ENCODE measurements at places on chromosomes 16 and 17. TPM values are rescaled to one million over a fixed set of nuclear protein-coding genes. Genes with fewer than 3 reads are reported as not detected.

DNA sequence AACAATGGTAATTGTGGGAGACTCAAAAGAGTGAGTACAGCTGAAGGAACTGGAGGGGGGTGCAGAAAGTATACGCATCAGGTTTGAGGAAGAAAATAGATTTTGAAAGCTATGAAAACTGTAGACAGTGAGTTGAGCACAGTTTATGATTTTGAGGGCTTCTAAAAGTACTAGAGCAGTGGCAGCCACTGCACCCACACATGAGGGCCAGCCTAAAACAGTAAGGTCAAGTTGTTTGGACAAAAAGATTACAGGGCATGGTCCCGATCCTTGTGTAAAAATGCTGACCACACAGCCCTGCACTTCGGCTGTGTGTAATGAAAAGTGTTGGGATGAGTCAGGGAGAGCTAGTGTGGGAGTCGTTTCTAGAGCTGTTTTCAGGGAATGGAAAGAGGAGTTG is 2282.1 kb downstream of the TP53TG3F start:
- no peaks in the 10 kb centered on the region for H3K36me3 ChIP-seq
- no peak for DNase-seq
- H3K27ac ChIP-seq, result no peak overlapping the region
- no peak overlapping the region for H3K4me3 ChIP-seq

DNA sequence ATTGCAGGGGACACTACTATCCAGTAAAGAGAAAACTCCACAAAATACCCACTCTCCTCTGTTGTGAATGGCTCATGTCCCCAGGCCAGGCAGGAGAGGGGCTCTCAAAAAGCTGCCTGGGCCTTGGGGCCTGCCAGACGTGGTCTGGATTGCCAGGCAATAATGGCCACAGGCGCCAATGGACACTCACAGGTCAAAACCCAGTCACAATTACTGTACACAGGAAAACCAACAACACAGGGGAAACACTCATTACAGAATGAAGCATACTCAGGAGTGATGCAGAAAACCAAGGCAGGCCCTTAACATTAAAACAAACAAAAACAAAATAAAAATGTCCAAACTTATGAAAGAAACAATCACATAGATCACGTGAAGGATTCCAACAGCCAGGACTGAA is 35.1 kb upstream of the SREBF1 start:
- DNase-seq, result no peak
- no peaks in the 10 kb centered on the region for H3K27me3 ChIP-seq
- no peak overlapping the region for H3K4me3 ChIP-seq
- peaks cover 8% of the 10 kb centered on the region for H3K4me1 ChIP-seq
- H3K27ac ChIP-seq, result no peak overlapping the region
- H3K36me3 ChIP-seq, result peaks cover 14% of the 10 kb centered on the region

NOS2 gene
- total RNA-seq, result not detected

- DNase-seq, result peak; percentile 85
- H3K36me3 ChIP-seq, result no peaks in the 10 kb centered on the region
- peaks cover 44% of the 10 kb centered on the region for H3K4me1 ChIP-seq
- peak overlapping the region; percentile 95 for H3K27ac ChIP-seq
- H3K4me3 ChIP-seq, result peak overlapping the region; percentile 93
- no peaks in the 10 kb centered on the region for H3K27me3 ChIP-seq
Measured at GRCh38 chr16:58127033-58127556, 2.1 kb downstream of the CFAP20 start.

AGRP gene
- not detected for total RNA-seq

DNA sequence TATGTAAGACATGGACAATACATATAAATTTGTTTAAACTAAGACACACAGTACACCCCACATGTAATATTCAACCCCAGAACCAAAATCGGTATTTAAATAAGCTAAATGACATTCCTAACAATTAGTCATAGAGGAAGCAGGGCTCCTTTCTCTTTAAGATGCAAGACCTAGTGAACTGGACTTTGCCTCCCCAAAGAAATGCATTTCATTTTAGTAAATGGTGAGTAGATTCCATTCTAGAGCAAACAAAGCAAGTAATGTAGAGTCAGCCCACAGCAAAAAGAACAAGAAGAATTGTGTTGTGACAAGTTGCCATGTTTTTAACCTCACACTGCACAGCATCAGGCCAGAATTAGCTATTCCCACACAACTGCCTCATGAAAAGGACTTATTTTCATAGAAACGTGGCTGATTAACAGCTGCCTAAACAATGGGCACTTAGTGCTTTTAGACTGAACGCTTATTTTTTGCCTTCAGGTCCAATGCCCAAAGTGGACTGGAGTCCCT is 14.4 kb downstream of the DNAJC7 start:
- H3K4me1 ChIP-seq, result peaks cover 39% of the 10 kb centered on the region
- peak overlapping the region; percentile 7 for H3K27ac ChIP-seq
- no peaks in the 10 kb centered on the region for H3K27me3 ChIP-seq
- DNase-seq, result peak; percentile 48

GRCh38 chr16:49608098-49608497 is 234.5 kb downstream of the C16orf78 start:
- no peaks in the 10 kb centered on the region for H3K4me1 ChIP-seq
- DNase-seq, result no peak
- no peak overlapping the region for H3K4me3 ChIP-seq
- peaks cover 13% of the 10 kb centered on the region for H3K27me3 ChIP-seq
- H3K36me3 ChIP-seq, result no peaks in the 10 kb centered on the region

DNA sequence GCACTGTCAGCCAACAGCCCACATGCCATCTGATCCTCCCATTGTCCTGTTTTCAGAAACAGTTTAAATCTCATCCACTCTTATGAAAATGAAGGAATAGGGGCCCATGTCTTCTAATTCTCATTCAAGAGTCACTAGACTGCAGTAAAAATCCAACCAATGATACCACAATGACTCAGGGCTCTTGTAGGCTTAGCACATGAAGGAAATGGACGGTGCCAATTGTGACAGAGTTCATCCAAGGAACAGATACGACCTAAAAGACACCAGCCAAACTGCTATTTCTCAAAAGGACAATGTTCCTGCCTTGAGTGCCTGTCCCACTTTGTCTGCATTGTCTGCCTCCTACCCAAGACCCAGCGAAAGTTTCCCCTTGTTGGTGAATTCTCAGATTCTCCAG is 204.8 kb upstream of the COX10 start:
- peaks cover 10% of the 10 kb centered on the region for H3K4me1 ChIP-seq
- no peak overlapping the region for H3K27ac ChIP-seq
- no peaks in the 10 kb centered on the region for H3K36me3 ChIP-seq
- H3K27me3 ChIP-seq, result no peaks in the 10 kb centered on the region
- DNase-seq, result peak; percentile 83
- no peak overlapping the region for H3K4me3 ChIP-seq

DNA sequence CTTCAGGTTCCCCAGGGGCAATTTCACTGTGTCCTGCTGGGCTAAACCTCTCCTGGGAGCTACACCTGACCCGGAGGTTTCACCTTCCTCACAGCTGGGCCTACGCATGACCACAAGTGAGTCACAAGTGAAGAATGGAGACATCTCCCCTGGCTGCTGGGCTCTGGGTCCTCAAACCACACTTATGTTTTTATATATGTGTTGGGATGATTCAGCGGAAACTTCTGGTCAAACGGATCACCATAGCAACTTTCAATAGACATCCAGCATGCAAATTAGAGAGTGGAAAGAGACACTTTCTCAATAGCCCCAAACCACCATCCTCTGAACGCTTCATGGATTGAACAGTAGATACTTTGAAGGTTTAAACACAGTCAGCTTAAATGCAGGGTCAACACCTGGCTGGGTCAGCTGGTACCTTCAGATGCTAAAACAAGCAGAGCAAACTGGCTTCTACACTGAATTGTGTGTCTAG is 28.0 kb upstream of the MAF start:
- no peak for DNase-seq
- H3K4me1 ChIP-seq, result no peaks in the 10 kb centered on the region
- H3K36me3 ChIP-seq, result no peaks in the 10 kb centered on the region
- no peak overlapping the region for H3K27ac ChIP-seq
- no peak overlapping the region for H3K4me3 ChIP-seq
- no peaks in the 10 kb centered on the region for H3K27me3 ChIP-seq

- no peaks in the 10 kb centered on the region for H3K36me3 ChIP-seq
- DNase-seq, result no peak
- no peaks in the 10 kb centered on the region for H3K4me1 ChIP-seq
- no peak overlapping the region for H3K4me3 ChIP-seq
Measured at GRCh38 chr16:49024016-49024415, 257.6 kb downstream of the CBLN1 start.

DNA sequence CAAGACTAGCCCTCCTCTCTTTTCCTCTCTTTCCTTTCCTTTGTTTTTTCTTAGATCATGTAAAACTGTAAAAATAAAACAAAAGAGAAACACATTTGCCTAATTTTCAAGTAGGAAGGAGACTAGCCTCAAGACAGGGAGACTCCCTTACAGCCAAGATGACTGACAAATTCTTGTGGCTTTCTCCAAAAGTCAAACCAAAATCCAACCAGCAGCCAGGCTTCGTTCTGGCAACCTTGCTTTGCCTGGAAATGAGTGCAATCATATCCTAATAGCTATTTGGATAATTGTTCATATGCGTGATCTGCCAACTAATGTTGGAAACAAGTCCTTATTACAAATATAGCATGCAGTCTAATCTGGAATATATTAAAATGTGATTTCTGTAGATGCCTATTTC is 868.9 kb upstream of the SOX9 start:
- H3K4me1 ChIP-seq, result peaks cover 31% of the 10 kb centered on the region
- no peaks in the 10 kb centered on the region for H3K27me3 ChIP-seq
- peak overlapping the region; percentile 32 for H3K4me3 ChIP-seq
- DNase-seq, result peak; percentile 71
- peak overlapping the region; percentile 54 for H3K27ac ChIP-seq
- H3K36me3 ChIP-seq, result no peaks in the 10 kb centered on the region
